ENCODE measurements at places on chromosomes 12 and 14.

DNA sequence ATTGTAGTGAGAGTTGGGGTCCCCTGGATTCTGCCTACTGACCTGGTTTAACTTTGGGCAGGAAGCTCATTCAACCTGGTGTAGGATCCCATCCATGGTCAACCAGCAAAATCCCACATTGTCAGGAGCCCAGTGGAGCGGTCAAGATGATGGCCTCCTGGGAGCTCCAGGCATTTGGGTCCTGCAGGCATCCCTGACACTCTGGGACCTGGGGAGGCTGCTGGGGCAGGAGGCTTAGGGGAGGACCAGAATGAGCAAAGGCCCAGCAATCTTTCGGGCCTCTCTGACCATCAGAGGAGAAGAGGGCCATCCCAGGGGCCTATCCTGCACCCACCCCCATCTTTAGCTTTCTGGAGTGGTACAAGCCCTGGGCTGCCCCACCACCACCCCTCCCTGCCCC lies 104.0 kb downstream of the PRMT8 start:
- DNase-seq, result no peak

DNA sequence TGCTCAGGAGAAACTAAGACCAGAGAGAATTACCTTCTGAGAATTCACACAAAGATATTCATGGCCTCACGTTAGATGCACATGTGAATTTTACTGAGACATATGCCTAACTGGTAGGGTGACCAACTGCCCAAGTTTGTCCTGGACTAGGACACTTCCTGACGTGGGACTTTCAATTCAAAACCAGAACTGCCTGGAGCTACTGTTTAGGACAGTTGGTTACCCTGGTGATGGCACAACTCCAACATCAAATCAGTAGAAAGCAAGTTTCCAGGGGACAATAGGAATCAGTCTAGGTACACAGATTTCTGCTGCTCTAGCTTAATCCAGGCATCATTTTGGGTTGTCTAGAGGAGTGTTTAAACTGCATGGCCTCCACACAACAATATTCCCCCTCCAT lies 178.7 kb downstream of the GXYLT1 start:
- DNase-seq, result no peak

GRCh38 chr12:75944097-75944904 lies 87.3 kb downstream of the PHLDA1 start:
- DNase-seq, result no peak

- no peak for DNase-seq
Observed at GRCh38 chr14:102200690-102201352, 61.1 kb downstream of the WDR20 start.

GRCh38 chr12:99505805-99506204 lies 141.7 kb upstream of the GARIN6 start:
- no peak for DNase-seq

GRCh38 chr14:94685166-94685581 lies 73.0 kb downstream of the SERPINA3 start:
- no peak for DNase-seq

DNA sequence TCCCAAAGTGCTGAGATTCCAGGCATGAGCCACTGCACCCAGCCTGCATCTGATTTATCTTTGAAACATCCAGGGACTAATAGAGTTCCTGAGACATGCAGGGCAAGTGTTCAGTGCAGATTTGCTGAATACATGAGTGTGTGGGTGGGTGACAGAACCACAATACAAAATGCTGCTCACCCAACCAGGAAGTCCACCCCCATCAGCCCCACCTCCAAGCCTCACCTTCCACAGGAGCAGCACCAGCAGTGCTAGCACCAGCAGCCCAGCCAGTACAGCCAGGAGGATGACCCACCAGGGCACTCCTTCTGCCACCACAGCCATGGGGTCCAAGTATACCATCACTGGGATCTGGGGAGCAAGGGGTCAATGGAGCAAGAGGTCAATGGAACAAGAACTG lies 20.0 kb downstream of the ITGA7 start:
- DNase-seq, result no peak

DNA sequence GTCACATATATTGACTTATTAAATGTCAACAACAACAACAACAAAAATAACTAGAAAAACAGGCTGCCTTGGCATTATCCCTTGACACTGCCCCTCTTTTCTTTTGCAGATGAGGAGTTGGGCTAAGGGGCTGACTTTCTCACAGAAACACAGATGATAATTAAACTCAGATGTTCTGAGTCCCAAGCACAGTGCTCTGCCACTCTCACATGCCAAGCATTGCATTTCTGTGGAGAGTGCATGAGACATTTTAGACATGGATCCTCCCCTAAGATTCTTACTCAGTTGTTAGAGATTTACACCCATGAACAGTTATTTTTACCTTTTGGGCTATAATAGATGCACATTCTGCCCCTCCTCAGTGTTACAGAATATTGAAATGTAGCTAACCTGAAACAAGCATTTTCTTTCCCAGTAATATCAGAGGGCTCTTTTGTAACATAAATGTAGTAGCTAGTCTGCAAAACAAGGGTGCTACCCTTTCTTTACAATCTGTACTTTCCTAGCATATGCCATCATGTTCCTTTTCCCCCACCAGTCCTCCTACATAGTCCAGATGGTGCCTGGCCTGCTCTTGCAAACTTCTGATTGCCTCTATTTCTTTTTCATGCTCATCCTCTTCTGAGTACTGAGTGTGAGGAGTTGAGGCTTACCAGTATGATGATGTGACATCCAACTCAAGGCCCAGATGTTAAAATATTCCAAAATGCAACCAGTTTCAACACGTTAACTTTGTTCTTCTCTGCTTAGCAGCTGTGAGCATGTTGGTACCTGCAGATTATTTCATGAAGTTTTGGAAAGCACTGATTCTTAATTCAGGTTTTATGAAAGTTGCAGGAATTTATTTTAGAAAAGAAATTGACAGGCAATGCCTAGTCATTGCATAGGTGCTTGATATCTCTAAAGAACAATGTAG lies 125.0 kb upstream of the ATP2B1 start:
- DNase-seq, result no peak

Data from central memory CD8-positive, alpha-beta T cell (primary cell).